SJSA1 (cell line): ENCODE measurements at places on chromosomes 5 and 9.

GRCh38 chr5:158837908-158838307 is 261.8 kb downstream of the EBF1 start:
- no peak for DNase-seq

- peak; percentile 33 for DNase-seq
Measured at GRCh38 chr9:130023144-130023787, 19.7 kb downstream of the FNBP1 start.

GRCh38 chr9:95966306-95966705 is 90.8 kb downstream of the ERCC6L2 start:
- no peak for DNase-seq

- no peak for DNase-seq
Measured at GRCh38 chr5:82074950-82075349, 103.1 kb downstream of the ATG10 start.

- peak; percentile 73 for DNase-seq
Measured at GRCh38 chr5:93607367-93608258, 24.6 kb downstream of the NR2F1 start.

GRCh38 chr9:93976973-93977372 is 21.8 kb upstream of the BARX1 start:
- no peak for DNase-seq
